ENCODE measurements at places on chromosomes 5 and 9. TPM values are rescaled to one million over a fixed set of nuclear protein-coding genes. Genes with fewer than 3 reads are reported as not detected.

The GCNT1 gene
- total RNA-seq = 69.3 TPM

The SPINK7 gene
- total RNA-seq = not detected

The GDNF gene
- total RNA-seq = 0.47 TPM

The RNF180 gene
- 10.9 TPM for total RNA-seq

The OR1Q1 gene
- not detected for total RNA-seq

The TMEM232 gene
- total RNA-seq = 7.1 TPM

The MACIR gene
- 14.0 TPM for total RNA-seq

The ZNF879 gene
- 7.9 TPM for total RNA-seq

The PRSS3 gene
- total RNA-seq = not detected

The TMEM252 gene
- total RNA-seq = not detected

The FRMD3 gene
- total RNA-seq = 0.73 TPM

The PDE6A gene
- total RNA-seq = not detected

The CCDC171 gene
- 5.1 TPM for total RNA-seq

The PLK2 gene
- 66.9 TPM for total RNA-seq

The PCDHGB4 gene
- total RNA-seq = 16.1 TPM

The KCTD16 gene
- 21.2 TPM for total RNA-seq

The AIF1L gene
- total RNA-seq = 71.1 TPM

The TRPM3 gene
- 1.6 TPM for total RNA-seq

The TAF11L10 gene
- total RNA-seq = not detected

The CCIN gene
- not detected for total RNA-seq

The PNPLA7 gene
- total RNA-seq = 7.9 TPM

The CORO2A gene
- total RNA-seq = 6.0 TPM

The SPINK1 gene
- total RNA-seq = 3,409 TPM

The SH3TC2 gene
- 1.4 TPM for total RNA-seq

The ARID3C gene
- total RNA-seq = 12.0 TPM

The SPDL1 gene
- total RNA-seq = 38.3 TPM

The CCNI2 gene
- 0.36 TPM for total RNA-seq

The RANBP6 gene
- 20.8 TPM for total RNA-seq

The SPATA31C1 gene
- not detected for total RNA-seq

The NIM1K gene
- total RNA-seq = 0.19 TPM

The IL31RA gene
- total RNA-seq = not detected

The IFNK gene
- not detected for total RNA-seq

The SAXO1 gene
- 0.22 TPM for total RNA-seq

The SLC46A2 gene
- total RNA-seq = not detected

The IL9 gene
- total RNA-seq = not detected

The BTF3 gene
- 589 TPM for total RNA-seq

The PCDHB12 gene
- total RNA-seq = 7.2 TPM

The ALDH7A1 gene
- total RNA-seq = 233 TPM

The CER1 gene
- not detected for total RNA-seq

The HDAC3 gene
- total RNA-seq = 103 TPM

The FXN gene
- total RNA-seq = 25.7 TPM

The SUSD3 gene
- 1.2 TPM for total RNA-seq

The PTGR1 gene
- total RNA-seq = 50.1 TPM

The PLPPR1 gene
- 12.2 TPM for total RNA-seq

The IRX1 gene
- total RNA-seq = 2.4 TPM

The MARCOL gene
- not detected for total RNA-seq

The NKD2 gene
- total RNA-seq = 23.9 TPM

The CXCL14 gene
- 6.1 TPM for total RNA-seq

The COX7C gene
- 750 TPM for total RNA-seq

The TEX48 gene
- total RNA-seq = not detected

Data from progenitor cell of endocrine pancreas (in vitro differentiated cells).